Lower leg skin (tissue), 4 donors: ENCODE measurements at places on chromosomes 12 and 14.

GRCh38 chr14:72743626-72744025, 150.3 kb downstream of the DPF3 start:
- peak; percentile 26 for DNase-seq

- DNase-seq, result no peak
Observed at GRCh38 chr14:24978862-24979724, 70.9 kb downstream of the STXBP6 start.

GRCh38 chr12:61502179-61502578, 758.0 kb upstream of the USP15 start:
- DNase-seq, result no peak

- no peak for DNase-seq
Observed at GRCh38 chr12:52876372-52876771, 27.6 kb upstream of the KRT78 start.

- no peak for DNase-seq
Observed at GRCh38 chr14:56183631-56184157, 65.5 kb downstream of the PELI2 start.

DNA sequence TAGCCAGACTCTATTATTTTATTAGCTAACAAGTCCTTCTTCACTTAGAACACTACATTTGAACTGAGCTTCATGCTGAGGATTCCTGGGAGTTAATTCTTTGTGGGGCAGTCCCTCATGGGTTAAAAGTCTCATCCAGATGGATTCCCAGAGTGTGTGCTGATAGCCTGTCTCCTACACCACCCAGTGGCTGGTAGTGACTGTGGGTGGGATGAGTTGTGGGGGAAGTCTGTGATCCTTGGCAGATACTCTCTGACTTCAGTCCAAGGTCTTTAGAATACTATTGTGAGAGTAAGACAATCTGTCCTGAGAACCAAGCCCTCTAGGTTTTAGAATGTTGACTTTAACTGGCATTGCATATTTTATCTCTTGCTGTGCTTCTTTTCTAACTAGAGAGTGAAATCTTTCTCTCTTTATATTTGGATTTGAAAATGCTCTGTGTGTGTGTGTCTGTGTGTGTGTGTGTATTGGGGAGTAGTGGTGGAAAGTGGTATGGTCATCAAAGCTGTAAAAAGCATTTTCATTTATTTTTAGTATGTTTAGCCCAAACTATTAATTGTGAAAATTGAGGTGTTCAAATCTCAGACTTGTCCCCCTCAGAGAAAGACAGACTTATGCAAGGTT, 37.3 kb downstream of the AKAP6 start:
- no peak for DNase-seq
